A549 treated with GW870086 at 1 μM for 4 hours (cell line): ENCODE measurements at places on chromosomes 13 and 19. TPM values are rescaled to one million over a fixed set of nuclear protein-coding genes. Genes with fewer than 3 reads are reported as not detected.

The CLDND2 gene
- total RNA-seq: 5.1 to 14.5 TPM (median 12.4 TPM) in 5 replicates

The PLVAP gene
- total RNA-seq: not detected in 5 replicates

The TNNI3 gene
- total RNA-seq: 5.9 to 9.6 TPM (median 8.0 TPM) in 5 replicates

The UBE2S gene
- 343 to 483 TPM (median 443 TPM) in 5 replicates for total RNA-seq

The BCL3 gene
- 38.4 to 70.3 TPM (median 61.0 TPM) in 5 replicates for total RNA-seq

The GPR12 gene
- total RNA-seq: not detected in 5 replicates

The CILP2 gene
- total RNA-seq: 0.08 to 0.31 TPM (median 0.20 TPM) in 5 replicates

The ACTMAP gene
- 14.9 to 18.5 TPM (median 17.5 TPM) in 5 replicates for total RNA-seq

The SBSN gene
- total RNA-seq: 1.8 to 3.7 TPM (median 3.0 TPM) in 5 replicates

The LPAR2 gene
- 4.4 to 5.7 TPM (median 4.9 TPM) in 5 replicates for total RNA-seq

The ZNF77 gene
- total RNA-seq: 1.6 to 2.4 TPM (median 2.0 TPM) in 5 replicates

The XAB2 gene
- total RNA-seq: 21.3 to 25.7 TPM (median 24.5 TPM) in 5 replicates

The NLRP9 gene
- not detected in 5 replicates for total RNA-seq

The HMGB1 gene
- total RNA-seq: 520 to 716 TPM (median 573 TPM) in 5 replicates

The CFAP97D2 gene
- total RNA-seq: not detected in 5 replicates

The CEACAM6 gene
- 14.9 to 22.6 TPM (median 20.6 TPM) in 5 replicates for total RNA-seq

The MLLT1 gene
- total RNA-seq: 14.9 to 21.6 TPM (median 19.4 TPM) in 5 replicates

The SYT3 gene
- 0.29 to 0.74 TPM (median 0.53 TPM) in 5 replicates for total RNA-seq

The HIPK4 gene
- 0.07 to 0.30 TPM (median 0.24 TPM) in 5 replicates for total RNA-seq

The ERICH4 gene
- total RNA-seq: not detected in 5 replicates

The ELAVL3 gene
- 0.05 to 0.19 TPM (median 0.11 TPM) in 4 of 5 replicates, not detected in the other for total RNA-seq

The LILRB5 gene
- total RNA-seq: 0.05 to 0.15 TPM (median 0.05 TPM) in 4 of 5 replicates, not detected in the other

The SMIM44 gene
- not detected in 5 replicates for total RNA-seq

The LILRA1 gene
- not detected in 5 replicates for total RNA-seq

The POU4F1 gene
- 0.64 to 1.1 TPM (median 0.95 TPM) in 5 replicates for total RNA-seq

The IZUMO4 gene
- total RNA-seq: 0.23 to 1.1 TPM (median 0.80 TPM) in 5 replicates

The LMTK3 gene
- total RNA-seq: 3.0 to 6.3 TPM (median 5.3 TPM) in 5 replicates
